ENCODE measurements at places on chromosomes 3 and 15.
A peak's percentile ranks its signal among the peaks of the same experiment; 100 is the strongest.

DNA sequence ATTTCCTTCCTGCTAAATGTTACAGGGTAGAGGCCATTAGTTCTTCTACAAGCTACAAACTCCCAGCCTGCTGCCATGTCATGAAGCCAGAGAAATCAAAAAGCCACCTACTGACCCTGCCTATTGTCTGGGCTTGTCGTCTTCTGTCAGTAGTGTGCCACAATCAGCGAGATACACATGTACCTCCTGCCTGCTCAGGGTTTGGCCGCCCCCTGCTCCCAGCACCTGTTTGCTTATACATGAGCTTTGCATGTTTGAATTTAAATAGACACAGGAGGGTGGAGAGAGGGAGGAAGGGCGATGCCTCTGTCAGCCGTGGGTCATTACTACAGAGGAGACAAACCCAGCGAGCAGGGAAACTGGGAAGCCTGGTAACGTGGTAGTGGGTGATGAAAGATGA is 106.1 kb downstream of the ROBO2 start:
- DNase-seq, result no peak

GRCh38 chr3:44066806-44067205 is 174.9 kb upstream of the TOPAZ1 start:
- no peak for DNase-seq

DNA sequence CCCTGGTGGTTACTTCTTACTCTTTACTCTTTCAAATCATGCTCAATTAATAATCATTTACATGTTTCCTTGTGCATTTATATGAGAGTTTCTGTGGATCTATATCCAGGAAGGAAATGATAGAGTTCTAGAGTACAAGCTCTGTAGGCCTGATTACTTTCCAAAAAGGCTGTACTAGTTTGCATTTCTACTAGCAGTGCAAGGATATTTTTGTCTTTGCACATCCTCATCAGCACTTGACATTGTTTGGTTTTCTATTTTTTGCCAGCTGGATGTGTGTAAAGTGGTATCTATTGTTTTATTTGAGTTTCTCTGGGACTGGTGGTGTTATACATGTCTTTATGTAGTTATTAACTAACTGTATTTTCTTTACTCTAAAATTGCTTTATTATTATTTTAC is 19.6 kb upstream of the SLC7A14 start:
- no peak for DNase-seq

- no peak for DNase-seq
Observed at GRCh38 chr3:108145578-108145977, 54.7 kb upstream of the CD47 start.

GRCh38 chr3:11543141-11543947 is 100.4 kb downstream of the VGLL4 start:
- DNase-seq, result no peak

DNA sequence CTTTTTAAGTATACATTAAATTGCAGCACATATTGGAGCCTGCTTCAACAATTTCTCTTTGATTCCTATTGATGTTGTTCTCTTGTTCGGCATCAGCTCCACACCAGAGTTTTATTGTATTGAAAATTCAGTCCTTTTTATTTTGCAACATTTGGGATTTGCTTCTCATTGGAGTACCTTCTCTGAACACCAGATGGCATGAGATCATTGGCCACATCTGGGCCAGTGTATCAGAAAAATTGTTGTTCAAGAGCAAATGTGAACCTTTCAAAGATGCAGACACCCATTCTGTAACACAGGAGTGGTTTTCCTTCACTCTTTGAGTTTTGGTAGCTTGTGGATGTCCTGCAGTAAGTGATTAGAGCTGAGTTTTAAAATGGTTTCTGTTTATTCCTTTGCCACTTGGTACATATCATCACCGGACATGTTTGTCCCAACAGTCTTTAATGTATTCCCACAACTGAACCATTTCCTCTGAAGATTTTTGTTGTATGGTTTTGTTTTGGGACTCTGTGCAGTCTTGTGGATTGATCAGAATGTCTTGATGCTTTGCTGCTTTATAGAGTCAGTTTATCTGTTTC is 96.1 kb downstream of the MCTP2 start:
- peak; percentile 3 for DNase-seq

DNA sequence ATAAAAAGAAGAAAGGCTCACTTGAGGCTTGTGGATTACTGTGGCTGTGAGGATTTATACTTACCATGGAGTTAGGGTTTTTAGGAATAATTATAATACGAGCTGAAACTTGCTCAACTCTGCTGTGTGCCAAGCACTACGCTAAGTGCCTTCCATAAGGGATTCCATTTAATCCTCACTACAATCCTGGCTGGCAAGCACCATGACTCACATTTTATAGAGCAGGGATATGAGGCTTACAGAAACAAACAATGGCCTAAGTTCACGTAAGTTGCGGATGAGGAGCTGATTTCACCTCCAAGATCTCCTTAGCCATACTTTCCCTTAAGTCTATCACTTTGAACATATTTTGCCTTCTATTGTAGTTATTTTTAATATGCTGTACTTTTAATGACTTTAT is 43.9 kb upstream of the ARL8B start:
- no peak for DNase-seq

- DNase-seq, result no peak
Observed at GRCh38 chr3:126517986-126518778, 609 bp upstream of the UROC1 start.

- DNase-seq, result peak; percentile 45
Observed at GRCh38 chr3:177050501-177051237, 146.6 kb downstream of the TBL1XR1 start.

DNA sequence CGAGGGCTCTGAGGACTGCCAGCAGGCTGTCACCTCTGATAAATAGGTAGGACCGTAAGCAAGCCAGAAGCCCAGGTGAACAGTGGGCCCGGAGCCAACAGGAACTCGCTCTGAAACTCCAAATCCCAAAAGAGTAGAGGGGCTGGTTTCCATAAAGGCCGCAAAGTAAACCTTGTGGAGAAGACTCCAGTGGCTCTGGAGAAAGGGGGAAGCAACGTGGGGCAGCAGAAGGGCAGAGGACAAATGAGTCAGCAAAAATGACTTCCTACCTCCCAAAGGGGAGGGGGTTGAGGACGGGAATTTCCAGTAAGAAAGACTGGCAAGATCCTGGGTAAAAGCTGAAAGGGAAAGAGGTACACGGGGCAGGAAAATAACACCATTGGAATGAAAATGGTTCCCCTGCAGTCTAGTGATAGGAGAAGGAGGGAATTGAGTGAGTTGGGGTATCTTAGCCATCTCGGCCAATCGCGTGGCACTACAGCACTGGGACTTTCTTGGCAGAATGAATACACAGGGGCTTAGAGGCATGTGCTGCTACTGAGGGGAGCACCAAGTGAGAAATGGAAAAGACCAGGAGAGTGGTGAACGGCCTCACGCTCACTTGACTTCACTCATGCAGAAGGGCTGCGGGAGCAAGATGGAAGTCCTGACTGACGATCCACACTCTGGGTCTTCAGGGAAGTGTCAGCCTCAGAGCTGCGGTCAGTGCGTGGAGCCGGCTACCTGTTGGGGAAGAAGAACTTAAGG is 33.2 kb downstream of the BMF start:
- DNase-seq, result no peak

GRCh38 chr15:39078026-39078425 is 502.9 kb upstream of the THBS1 start:
- no peak for DNase-seq

- no peak for DNase-seq
Observed at GRCh38 chr15:93854088-93854487, 377.3 kb upstream of the MCTP2 start.

DNA sequence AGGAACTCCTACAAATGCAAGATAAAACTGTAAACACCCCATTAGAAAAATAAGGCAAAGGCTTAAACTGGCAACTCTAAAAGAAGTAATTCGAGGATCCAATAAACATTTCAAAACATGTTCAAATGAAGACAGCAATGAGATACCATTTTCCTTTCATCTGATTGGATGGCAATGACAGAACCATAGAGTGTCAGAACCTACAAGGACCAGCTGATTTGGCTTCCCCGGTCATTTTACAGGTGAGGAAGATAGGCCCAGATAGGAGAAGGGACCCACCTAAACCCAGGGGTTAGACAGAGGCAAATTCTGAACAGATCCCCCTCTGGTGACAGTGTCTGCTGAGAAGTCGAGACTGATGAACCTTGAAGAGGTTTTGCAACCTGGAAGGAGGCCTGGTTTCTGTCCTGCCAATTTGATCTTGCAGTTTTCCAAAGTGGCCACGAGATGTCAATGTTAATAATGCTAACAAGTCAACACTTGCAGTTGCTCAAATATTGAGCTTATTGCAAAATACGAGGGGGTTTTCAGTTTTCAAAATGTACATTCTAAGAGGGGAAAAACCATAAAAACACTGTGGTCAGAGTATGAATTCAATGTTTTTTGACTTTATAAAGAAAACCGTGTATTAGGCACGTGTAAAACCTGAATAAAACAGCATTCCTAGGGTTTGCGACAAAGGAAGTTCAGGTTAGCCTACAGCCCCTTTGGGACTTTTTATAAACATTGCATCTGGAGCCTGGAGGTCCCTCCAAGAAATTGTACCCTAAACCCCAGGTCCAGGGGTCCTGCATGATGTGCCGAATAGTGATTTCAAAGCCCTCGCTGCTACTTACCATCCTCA is 21.5 kb downstream of the CFAP161 start:
- peak; percentile 8 for DNase-seq

DNA sequence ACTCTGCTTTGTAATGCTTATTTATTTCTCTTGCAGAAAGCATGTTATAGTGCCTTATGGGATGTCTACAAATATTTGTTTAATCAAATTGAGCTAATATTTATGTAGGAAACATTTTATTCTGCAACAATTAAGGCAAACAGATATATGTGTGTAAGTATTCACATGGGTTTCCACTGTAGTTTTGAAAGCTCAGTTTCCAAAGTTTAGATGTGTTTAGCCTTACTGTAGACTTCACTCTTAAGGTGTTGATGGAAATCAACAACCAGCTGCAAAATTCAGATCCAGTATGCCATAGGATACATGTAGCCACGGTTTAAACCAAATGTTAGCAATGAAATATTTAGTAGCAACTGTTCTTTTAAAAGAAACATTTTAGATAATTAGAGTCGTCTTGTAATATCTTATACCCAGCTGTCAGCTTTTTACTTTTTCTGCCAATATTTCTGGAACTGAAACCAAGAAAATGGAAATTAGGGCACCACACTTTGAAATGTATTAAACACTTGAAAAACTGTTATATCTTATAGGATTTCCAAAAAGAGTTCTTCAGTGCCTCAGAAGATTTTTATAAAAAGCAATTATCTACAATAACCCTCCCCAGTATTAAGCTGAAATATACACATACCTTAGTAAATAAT is 18.5 kb downstream of the PIK3CA start:
- DNase-seq, result no peak

- DNase-seq, result no peak
Observed at GRCh38 chr15:69412701-69413100, 1.4 kb upstream of the KIF23 start.

DNA sequence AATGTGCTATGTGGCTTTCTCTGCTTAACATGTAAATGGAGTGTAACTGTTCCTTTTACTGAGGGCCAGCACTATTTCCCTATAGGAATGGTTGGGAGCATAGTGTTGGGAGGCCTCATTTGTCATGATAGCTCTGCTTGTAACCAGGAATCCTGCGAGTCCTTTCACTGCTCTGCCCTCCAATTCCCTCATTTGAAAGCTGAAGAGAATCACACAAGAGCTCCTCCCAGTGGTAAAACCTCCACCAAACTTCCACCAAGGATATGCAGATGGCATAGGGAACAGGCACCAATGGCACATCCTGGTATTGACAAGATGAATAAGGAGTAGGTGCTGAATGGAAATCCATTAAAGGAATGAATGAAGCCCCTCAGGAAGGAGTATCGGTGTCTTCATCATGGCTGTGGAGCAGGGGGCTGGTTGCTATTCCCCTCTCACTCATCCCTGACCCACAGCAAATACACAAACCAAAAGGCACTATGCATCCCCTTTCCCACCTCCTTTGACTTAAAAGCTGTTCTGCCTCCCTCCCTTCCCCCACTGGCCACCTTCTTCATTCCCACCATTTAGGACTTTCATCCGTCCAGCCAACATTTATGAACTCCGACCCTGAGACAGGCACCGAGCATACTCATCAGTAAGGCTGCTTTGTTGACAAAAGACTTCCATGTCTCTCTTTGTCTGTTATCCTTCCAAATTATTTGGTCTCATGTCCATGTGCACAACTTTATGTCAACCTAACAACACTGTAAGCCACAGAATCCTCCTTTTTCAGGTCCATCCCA is 560.8 kb downstream of the FOXP1 start:
- DNase-seq, result no peak

DNA sequence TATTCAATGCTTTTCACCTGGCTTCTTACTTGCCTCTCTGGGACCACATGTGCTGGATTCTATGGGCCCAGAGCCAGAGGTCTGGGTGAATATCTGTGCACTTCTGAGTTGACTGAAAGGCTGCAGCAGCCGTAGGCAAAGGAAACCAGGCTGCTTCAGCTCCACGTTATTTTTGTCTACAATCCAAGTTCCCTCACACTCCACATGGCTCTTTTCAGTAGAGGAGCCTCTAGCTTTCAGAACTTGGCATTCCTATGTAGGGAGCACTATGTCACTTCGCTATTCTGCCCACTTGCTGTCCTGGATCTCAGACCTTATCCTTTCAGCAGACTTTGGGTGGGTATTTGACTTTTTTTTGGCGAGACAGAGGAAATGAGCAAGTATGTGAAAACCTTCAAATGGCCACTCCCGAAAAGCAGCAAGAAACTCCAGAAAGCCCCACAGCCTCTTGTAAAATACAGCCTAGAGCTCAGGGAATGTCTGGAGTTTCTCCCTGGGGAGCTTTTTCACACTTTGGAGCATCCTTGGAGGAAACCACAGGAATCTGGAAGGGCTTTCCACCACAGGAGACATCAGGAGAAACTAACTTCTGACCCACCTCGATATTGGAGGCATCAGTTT is 80.9 kb downstream of the DUT start:
- no peak for DNase-seq

DNA sequence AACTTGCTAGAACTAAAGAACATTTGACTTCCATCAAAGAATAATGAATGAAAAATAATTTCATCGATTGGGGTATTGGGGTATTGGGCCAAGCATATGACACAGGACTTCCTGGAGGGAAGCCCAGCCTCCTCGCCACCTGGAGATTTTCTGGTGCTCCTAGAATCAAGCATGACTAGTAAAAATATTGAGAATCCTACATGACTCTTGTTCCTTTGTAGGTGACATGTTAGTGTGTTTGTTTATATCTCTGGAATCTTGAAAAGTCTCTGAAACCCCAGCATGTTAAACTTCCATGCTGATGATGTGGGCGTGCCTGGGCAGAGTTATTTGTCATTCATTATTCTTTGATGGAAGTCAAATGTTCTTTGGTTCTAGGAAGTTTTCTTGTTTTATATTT is 90.1 kb upstream of the EPHB3 start:
- DNase-seq, result no peak

DNA sequence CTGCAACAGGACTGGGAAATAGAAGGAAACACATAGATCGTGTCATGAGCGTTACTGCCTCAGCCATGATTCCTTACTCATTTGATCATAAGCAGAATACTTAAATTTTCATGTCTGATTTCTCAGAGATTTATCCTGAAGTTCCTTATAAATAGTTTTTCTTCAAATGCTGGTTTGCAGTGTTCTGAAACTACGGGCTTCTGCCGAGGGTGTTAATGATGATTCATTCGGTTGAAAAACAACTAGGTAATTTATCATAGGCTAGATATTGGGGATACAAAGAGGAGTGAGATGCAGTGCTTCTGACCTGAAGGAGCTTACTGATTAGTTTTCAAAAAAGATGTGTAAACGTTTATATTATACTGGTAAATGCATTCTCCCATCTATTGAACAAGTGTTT is 428.9 kb downstream of the NLGN1 start:
- no peak for DNase-seq

All from SHP77 treated with DMSO at 0.1 percent for 48 hours (cell line).